ENCODE measurements at places on chromosomes 11 and 22. TPM values are rescaled to one million over a fixed set of nuclear protein-coding genes. Genes with fewer than 3 reads are reported as not detected.

RAB39A gene
- total RNA-seq = not detected

SLC22A8 gene
- not detected for total RNA-seq

CCDC73 gene
- not detected for total RNA-seq

CARD16 gene
- 49.1 TPM for total RNA-seq

HYLS1 gene
- total RNA-seq = 3.9 TPM

NLRP14 gene
- not detected for total RNA-seq

RFPL1 gene
- total RNA-seq = not detected

CECR2 gene
- total RNA-seq = not detected

TEX12 gene
- 0.32 TPM for total RNA-seq

DNA sequence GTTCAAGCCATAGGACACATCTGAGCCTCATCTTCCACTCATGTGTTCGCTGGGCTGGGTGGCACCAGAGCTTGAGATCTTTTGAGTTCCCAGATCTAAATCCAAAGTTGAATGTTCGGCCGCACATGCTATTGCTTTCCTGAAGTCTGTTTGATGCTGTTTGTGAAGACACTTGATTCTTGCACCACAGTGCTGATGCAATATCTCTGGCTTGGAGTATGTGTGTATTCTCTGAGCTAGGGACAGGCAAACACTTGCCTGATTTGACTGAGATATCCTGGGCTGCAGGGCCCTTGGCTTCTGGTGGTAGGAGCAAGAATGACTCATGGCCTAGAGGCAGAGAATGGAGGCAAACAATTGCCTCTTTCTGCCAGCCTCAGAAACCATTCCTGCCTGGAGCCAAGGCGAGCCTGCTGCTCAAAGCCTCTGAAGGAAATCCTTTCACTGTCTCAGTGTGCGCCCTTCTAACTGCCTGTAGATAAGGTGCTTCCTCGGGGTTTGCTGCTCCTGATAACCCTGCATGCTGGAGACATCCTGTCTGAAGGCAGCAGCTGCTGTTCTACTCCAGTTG, 73.0 kb downstream of the CYB5R2 start:
- H3K4me1 ChIP-seq = peaks cover 12% of the 10 kb centered on the region
- H3K36me3 ChIP-seq = peaks cover 6% of the 10 kb centered on the region
- DNase-seq = no peak
- no peak overlapping the region for H3K4me3 ChIP-seq
- no peaks in the 10 kb centered on the region for H3K27me3 ChIP-seq
- no peak overlapping the region for H3K27ac ChIP-seq

DNA sequence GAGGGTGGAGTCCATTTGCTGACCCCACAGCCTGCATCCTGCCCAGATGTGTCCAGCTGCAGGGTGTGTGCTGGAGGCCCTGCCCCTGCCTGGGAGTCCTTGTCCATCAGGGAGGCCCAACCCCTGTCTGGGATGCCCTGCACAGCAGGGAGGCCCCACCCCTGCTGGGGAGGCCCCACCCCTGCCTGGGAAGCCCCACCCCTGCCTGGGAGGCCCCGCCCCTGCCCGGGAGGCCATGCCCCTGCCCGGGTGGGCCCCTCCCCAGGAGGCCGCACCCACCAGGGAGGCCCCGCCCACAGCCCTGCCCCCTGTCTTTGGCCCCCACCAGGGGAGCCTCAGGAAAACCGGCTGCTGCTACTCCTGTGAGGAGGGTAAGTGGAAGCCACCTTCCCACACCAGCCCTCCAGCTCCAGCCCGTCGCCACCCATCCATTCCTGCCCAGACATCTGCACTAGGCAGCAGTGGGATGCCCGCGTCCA, 37.2 kb downstream of the MUC5B start:
- DNase-seq = peak; percentile 37
- no peaks in the 10 kb centered on the region for H3K27me3 ChIP-seq
- no peak overlapping the region for H3K27ac ChIP-seq
- peaks cover 10% of the 10 kb centered on the region for H3K4me1 ChIP-seq

- peak overlapping the region; percentile 72 for H3K27ac ChIP-seq
- H3K4me1 ChIP-seq = peaks cover 65% of the 10 kb centered on the region
- H3K4me3 ChIP-seq = peak overlapping the region; percentile 50
Observed at GRCh38 chr11:67369801-67370284, 3.6 kb downstream of the CLCF1 start.

DNA sequence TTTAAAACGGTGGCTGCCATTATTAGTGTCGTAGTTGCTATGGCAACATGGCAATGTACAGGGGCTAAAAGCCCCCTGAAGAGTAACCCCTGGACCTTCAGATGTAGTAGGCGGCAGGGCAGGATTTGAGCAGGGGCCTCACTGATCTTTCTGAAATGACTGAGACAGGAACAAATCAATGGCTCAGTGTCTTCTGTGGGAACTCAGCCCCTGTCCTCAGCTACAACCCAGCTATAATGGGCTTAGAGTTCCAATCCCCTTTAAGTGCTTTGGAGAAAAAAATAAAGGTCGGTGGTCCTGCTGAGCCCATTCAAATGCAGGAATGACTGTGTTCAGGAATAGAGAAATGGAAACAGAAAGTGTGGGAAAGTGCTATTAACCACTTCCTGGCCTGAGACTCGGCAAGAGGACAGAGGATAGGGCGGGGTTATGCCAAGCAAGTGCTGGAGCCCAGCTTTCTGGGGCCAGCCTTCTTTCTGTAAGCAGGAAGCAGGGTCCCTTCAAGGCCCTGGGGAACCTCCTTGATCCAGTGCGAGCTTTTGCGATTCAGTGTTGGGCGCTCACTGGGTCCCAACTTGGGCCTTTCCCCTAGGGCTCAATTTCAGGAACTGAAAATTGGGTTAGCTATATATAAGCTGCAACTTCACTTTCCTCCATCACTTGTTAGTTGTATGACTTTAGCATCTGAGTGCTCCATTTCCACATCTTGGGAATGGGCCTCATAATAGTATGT, 6.1 kb upstream of the CD82 start:
- H3K27me3 ChIP-seq = no peaks in the 10 kb centered on the region
- H3K36me3 ChIP-seq = no peaks in the 10 kb centered on the region

GRCh38 chr11:106061954-106062949, 14.9 kb downstream of the KBTBD3 start:
- no peak for DNase-seq
- no peak overlapping the region for H3K27ac ChIP-seq
- peaks cover 5% of the 10 kb centered on the region for H3K36me3 ChIP-seq
- H3K27me3 ChIP-seq = no peaks in the 10 kb centered on the region

- peak overlapping the region; percentile 88 for H3K4me3 ChIP-seq
- H3K36me3 ChIP-seq = no peaks in the 10 kb centered on the region
- H3K27ac ChIP-seq = peak overlapping the region; percentile 73
- H3K27me3 ChIP-seq = no peaks in the 10 kb centered on the region
- DNase-seq = peak; percentile 43
- H3K4me1 ChIP-seq = peaks cover 17% of the 10 kb centered on the region
Observed at GRCh38 chr22:31248138-31248745, 36.1 kb downstream of the LIMK2 start.

DNA sequence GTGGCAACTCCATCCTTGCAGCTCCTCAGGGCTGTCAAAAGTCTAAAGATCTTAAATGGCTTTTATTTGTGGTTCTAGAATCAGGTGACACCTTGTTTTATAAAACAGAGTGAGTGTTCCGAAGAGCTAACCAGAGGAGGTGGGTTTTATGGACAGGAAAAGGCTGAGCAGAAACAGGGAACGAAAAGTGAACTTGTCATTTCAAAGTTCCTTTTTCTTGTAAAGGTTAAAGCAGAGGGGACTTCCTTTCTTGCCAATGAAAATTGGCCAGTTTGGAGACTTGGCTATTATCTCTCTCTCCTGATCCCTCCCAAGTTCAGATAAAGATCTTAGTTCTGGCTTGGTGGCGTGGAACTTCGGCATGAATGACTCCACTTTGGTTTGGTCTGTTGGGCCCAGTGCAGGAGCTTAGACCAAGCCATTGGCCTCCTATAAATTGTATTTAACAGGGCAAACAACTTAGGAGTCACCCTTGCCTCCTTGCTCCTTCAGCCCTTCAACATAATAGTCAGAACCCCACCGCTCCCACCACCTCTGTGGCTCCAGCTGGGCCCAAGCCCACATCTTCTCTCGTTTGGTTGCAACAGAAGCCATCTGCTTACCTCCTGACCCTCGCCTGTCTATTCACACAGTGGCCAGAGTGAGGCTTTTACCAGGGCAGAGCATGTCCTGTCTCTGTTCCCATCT, 102.4 kb upstream of the THY1 start:
- DNase-seq = no peak
- H3K4me3 ChIP-seq = no peak overlapping the region
- H3K4me1 ChIP-seq = peaks cover 2% of the 10 kb centered on the region
- H3K27ac ChIP-seq = no peak overlapping the region

DNA sequence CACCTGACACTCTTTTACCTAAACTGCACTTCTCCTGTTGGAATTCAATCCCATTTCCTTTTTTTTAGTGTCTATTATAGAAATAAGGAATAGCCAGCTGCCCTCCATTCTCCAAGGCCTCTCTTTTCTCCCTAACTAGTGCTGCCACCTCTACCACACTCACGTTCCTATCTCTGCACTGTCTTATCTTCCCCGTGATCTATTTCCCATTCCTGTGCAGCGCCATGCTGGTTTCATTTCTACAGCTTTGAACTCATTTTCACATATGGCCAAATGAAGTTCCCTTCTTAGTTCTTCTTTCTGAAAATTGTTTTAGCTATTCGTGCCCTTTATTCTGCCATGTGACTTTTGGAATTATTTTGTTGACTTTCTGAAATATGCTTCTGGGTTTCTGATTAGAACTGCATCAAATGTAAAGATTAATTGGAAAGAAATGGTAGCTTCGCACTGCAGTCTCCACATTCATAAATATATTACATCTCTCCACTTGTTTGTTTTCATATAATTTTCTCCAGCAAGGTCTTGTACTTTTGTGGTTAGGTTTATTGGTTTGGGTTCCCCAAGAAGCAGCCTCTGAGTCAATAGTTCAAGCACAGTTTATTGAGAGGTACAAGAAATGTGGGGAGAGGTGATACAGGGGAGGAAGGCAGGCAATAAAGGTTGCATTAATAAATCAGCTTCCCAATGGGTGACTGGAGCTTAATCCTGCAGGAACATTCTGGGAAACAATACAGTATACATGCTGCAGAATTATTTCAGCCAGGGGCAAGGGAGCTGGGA, 43.7 kb upstream of the DRD2 start:
- H3K4me1 ChIP-seq = no peaks in the 10 kb centered on the region
- no peak for DNase-seq
- H3K4me3 ChIP-seq = no peak overlapping the region
- H3K27me3 ChIP-seq = peaks cover 42% of the 10 kb centered on the region
- H3K36me3 ChIP-seq = no peaks in the 10 kb centered on the region

- H3K4me3 ChIP-seq = no peak overlapping the region
- H3K27ac ChIP-seq = peak overlapping the region; percentile 17
- DNase-seq = no peak
- peaks cover 7% of the 10 kb centered on the region for H3K36me3 ChIP-seq
- H3K27me3 ChIP-seq = no peaks in the 10 kb centered on the region
Observed at GRCh38 chr11:44583353-44583669, 17.8 kb downstream of the CD82 start.

DNA sequence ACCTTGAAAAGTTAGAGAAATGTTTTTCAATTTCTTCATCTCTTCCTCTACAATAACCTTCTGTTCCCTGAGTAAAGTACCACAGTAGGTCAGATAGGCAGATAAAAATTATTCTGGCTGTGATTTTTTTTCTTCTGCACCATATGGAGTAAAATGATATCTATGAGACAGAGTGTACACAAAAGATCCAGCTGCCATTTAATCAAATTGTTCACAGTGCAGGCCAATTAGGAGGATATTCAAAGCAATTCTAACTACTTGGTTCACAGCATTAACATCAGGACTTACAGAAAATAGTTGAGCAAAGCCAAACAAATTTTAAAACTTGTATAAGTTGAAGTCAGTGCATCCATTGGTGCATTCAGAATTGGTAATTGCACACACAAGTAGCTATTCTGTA, 147.9 kb upstream of the LUZP2 start:
- no peak for DNase-seq
- H3K4me3 ChIP-seq = no peak overlapping the region
- no peak overlapping the region for H3K27ac ChIP-seq

GRCh38 chr22:33513388-33514338, 406.6 kb downstream of the LARGE1 start:
- no peaks in the 10 kb centered on the region for H3K36me3 ChIP-seq
- no peaks in the 10 kb centered on the region for H3K4me1 ChIP-seq
- no peak overlapping the region for H3K27ac ChIP-seq
- H3K27me3 ChIP-seq = peaks cover 6% of the 10 kb centered on the region
- DNase-seq = no peak
- no peak overlapping the region for H3K4me3 ChIP-seq

DNA sequence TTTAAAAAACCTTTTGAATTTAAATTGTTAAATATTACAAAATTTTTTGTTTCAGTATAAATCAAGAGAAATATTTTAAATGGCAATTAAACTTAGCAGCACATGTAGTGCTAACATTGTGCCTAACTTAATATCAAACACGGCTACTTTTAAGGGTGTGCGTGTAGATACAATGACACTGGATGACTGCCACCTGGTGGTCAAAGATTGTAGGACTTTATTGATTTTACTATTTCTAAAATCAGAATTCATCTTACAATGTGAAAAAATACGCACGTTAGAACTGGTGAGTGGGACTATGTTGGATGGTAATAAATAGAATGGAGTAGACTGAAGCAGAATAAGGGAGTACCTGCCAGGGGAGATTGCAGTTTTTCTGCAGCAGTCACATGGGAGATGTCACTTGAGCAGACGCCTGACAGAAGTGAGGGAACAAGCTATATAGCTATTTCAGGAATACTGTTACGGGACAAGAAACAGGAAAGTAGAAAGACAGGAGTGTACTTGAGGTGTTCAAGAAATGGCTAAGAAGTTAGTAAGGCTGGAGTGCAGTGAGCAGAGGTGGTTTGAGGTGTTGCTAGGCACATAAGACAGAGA, 52.9 kb downstream of the UVRAG start:
- H3K4me3 ChIP-seq = peak overlapping the region; percentile 59
- H3K27ac ChIP-seq = no peak overlapping the region
- H3K36me3 ChIP-seq = peaks cover 2% of the 10 kb centered on the region
- peaks cover 24% of the 10 kb centered on the region for H3K4me1 ChIP-seq

- peak; percentile 77 for DNase-seq
- H3K4me1 ChIP-seq = peaks cover 10% of the 10 kb centered on the region
- H3K4me3 ChIP-seq = no peak overlapping the region
- H3K36me3 ChIP-seq = no peaks in the 10 kb centered on the region
Observed at GRCh38 chr11:123246749-123247495, 51.9 kb upstream of the CLMP start.

DNA sequence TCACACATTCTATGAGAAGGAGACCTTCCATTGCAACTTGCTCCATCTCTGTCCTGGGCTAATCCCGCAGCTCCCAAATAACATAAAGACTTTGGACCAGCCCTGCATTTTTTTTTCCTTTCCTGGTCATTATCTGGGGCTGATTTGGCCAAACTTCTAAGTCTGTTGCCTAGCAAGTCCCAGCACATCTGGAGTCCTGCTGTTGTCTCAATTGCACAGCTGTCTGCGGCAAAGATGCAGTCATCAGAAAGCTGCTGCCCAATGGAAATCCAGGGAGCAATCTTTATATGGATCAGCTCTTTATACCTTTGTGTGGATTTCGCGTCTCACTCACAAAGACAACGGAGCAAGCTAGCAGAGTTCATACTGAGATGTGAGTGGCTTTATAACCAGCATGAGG, 105.9 kb downstream of the NXPE2 start:
- DNase-seq = no peak
- no peak overlapping the region for H3K4me3 ChIP-seq
- H3K27ac ChIP-seq = no peak overlapping the region
- H3K27me3 ChIP-seq = no peaks in the 10 kb centered on the region
- H3K36me3 ChIP-seq = no peaks in the 10 kb centered on the region
- H3K4me1 ChIP-seq = no peaks in the 10 kb centered on the region

GRCh38 chr22:36415415-36416168, 27.8 kb upstream of the MYH9 start:
- no peaks in the 10 kb centered on the region for H3K27me3 ChIP-seq
- H3K27ac ChIP-seq = no peak overlapping the region
- no peaks in the 10 kb centered on the region for H3K36me3 ChIP-seq
- H3K4me3 ChIP-seq = no peak overlapping the region
- H3K4me1 ChIP-seq = peaks cover 14% of the 10 kb centered on the region

All from T-helper 17 cell (primary cell).